ENCODE measurements at places on chromosomes 12 and 14. TPM values are rescaled to one million over a fixed set of nuclear protein-coding genes. Genes with fewer than 3 reads are reported as not detected.

DNA sequence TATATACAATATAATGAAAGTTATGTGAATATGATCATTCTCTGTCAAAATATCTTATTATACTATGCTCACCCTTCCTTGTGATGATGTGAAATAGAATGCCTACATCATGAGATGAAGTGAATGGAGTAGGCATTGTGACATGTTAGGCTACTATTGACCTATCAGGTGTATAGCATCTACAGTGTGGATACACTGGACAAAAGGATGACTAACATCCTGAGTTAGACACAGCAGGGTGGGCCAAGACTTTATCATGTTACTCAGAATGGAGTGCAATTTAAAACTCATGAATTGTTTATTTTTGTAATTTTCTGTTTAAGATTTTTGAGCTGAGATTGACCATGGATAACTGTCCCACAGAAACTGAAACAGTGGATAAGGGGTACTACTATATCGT is 53.4 kb upstream of the NAV3 start:
- no peak for DNase-seq

GRCh38 chr12:89345376-89345775 is 6.9 kb downstream of the DUSP6 start:
- no peak for DNase-seq

SOX5 gene
- not detected for total RNA-seq

GZMB gene
- total RNA-seq: not detected

DNA sequence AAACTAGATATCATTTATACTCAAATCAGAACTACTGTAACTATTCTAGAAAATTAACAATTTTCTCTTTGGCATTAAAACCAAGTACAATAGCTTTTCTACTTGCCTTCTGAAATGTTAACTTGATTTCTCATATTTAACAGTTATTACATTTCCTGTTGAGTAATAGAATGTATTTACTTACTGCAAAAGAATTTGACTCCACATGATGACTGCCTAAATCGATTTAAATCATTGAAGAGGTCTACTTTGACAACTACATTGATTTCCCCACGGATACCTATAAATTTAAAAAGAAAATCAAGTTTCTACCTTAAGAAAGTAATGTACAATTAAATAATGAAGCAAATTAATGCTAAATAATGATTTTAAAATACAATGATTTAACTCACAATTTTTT is 18.9 kb downstream of the C2CD5 start:
- DNase-seq: no peak

C12orf60 gene
- total RNA-seq: 3.6 TPM

- DNase-seq: no peak
Measured at GRCh38 chr12:49903700-49904423, at the start of gene FAIM2. Gene FAIM2, minus strand, starts transcription at chr12:49903900. Its CDS starts 108 bp downstream, at chr12:49903792.

KRT79 gene
- total RNA-seq: not detected

TMEM63C gene
- 0.57 TPM for total RNA-seq

DNA sequence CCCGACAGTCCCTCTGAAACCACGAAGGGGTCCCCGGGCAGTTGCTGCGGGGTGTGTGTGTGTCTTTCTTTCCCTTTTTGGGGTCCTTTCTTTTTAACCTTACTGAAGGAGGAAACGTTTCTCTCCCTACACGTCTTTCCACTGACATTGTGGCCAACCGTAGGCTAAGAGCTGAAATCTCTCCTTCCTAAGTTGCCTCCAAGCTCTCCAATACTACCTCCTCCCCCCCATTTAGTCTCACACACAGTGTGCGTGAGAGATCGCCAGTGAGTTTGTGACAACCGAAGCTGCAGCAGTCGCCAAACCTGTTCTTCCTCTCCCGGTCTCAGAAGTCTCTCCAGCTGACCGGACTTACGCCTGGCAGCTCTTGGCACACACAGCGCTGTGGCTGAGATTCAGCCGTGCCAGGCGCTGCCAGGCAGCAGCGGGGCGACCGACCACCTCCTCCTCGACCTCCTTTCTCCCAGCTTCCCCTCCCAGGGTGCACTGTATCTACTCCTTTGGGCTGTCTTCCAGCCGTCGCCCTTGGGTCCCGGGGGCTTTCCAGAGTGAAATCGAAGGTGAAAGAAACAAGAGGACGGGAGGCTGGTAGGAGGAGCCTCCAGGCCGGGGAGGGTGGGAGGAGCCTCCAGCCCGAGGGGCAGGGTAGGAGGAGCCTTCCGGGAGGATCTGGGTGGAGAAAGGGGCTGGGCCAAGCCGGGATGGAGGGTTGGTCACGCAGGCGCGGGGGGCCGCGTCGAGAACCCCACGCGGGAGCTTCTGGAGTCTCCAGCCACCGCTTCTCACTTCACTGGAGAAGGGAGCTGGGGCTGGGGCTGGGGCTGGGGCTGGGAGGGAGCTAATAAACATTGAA is at the start of gene TMTC2:
TMTC2 (plus strand) TSS at position 739 of the 853 bp plus-strand sequence.
- peak; percentile 98 for DNase-seq

DNA sequence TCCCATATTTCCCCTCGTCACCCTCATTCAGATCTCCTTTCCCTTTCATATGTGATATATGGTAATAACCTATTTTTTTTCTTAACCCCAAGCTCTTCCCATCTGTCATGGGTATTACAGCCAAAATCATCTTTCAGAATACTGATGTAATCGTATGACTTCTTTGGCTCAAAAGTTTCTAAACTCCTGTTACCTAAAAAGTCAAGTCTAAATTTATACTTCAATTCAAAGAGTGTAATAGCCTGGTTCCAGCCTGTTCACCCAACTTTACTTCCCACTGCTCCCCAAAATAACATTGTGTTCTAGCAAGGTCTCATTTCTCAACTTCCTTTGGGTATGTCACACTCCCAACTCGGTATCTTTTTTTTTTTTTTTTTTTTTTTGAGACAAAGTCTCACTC is 48.5 kb downstream of the TBK1 start:
- DNase-seq: no peak

POLE2 gene
- 60.2 TPM for total RNA-seq

DNA sequence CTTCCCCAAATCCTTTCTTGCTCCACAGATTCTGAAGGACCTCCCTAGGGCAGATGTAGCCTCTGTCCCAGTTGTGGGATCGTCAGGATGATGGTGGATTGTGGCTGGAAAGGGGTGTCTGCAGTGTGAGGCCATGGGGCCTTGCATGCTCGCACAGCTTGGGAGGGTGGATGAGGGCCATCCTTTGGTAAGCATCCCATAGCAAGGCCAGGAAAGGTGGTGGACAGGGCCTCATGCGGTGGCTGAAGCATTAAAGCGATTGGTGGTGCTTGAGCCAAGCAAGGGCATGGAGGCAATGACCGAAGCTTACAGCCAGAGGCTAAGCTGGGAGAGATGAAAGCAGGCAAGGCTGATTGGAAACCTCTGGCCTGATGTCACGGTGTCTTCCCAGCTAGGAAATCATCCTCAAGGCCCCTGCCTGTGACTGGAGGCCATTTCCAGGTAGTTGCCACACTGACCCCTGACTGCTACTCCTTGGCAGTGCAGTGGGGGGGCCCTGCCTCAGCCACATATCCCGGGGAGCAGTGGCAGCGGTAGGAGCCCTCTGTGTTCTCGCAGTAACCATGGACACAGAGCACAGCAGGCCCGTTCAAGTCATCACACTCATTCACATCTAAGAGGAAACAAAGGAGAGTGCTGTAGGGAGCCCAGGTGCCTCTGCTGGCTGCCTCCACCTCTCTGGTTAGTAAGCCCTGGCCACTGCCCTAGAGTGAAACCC is 7.0 kb downstream of the ISCA2 start:
- DNase-seq: no peak

DUSP16 gene
- total RNA-seq: 9.9 TPM

DNA sequence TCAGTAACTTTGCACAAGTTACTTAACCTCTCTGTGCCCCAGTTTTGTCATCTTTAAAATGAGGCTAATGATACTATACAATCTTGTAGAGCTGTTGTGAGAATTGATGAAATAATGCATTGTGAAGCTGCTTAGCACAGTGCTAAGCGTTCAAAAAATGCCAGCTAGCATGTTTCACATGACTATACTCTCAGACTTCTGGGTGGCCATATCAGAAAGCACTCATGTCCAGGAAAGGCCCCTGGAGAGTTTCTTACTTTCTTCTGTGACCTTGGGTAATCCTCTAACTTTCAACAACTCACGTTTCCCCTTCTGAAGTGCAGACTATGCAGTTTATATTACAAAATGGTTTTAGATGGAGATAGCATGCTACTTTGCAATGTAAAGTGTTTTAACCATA is 68.1 kb downstream of the TPH2 start:
- no peak for DNase-seq

NRXN3 gene
- total RNA-seq: not detected

FOXN3 gene
- total RNA-seq: 5.9 TPM

SYCP3 gene
- total RNA-seq: not detected

CCDC196 gene
- not detected for total RNA-seq

GLT8D2 gene
- not detected for total RNA-seq

GRCh38 chr12:104458694-104459367 is 2.1 kb downstream of the CHST11 start:
- DNase-seq: no peak

DNA sequence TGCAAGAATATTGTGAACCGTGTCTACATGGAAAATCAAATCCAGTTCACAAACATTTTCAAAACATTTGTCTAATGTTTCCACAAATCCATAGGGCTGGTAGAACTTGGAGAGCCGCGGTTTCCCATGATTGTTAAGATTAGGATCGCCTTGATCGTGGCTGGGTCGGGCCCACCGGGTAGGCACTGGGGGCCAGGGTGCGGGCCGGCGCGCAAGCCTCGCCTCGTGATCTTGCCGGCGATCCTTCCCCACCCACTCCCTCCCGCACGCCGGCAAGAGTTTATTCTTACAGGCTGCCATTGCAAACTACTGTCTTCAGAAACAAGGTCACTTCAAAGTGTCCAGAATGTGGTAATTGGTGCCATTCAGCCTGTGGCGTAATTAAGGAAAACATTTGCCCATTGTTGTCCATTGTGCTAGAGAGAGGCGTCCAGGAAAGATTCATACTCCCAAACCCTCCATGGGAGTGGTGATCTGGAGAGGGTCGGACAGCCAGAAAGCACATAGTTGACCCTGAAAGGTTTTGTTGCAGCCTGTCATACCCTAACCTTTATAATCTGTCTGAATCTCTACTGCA is 95.5 kb downstream of the BORCS5 start:
- no peak for DNase-seq

ANKRD33 gene
- total RNA-seq: not detected

FGD6 gene
- 6.6 TPM for total RNA-seq

GRCh38 chr12:124496584-124496983 is 70.8 kb downstream of the NCOR2 start:
- no peak for DNase-seq

AHNAK2 gene
- 40.7 TPM for total RNA-seq

GRCh38 chr14:99229654-99230207 is 42.3 kb downstream of the BCL11B start:
- peak; percentile 5 for DNase-seq

ZDHHC22 gene
- 0.03 TPM for total RNA-seq

- DNase-seq: no peak
Measured at GRCh38 chr14:36226164-36226563, 49.6 kb upstream of the PTCSC3 start.

ACTN1 gene
- 57.0 TPM for total RNA-seq

- DNase-seq: no peak
Measured at GRCh38 chr14:61608245-61609165, 86.8 kb upstream of the HIF1A start.

TXNRD1 gene
- total RNA-seq: 1,577 TPM

GLI1 gene
- total RNA-seq: 1.8 TPM

DNA sequence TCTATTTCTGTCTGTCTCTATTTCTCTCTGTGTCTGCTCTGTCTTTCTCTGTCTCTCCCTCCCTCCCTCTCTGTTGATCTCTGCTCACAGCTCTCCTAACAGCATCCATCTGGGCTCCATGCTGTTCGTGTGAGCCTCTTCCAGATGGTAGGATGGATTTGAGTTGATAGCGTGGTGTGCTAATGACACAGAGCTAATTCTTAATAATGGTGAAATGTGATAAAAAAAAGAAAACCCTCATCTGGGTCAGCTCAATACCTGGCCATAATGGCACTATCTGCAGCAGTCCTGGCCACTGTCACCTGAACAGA is 96.4 kb downstream of the AACS start:
- DNase-seq: no peak

BICDL1 gene
- total RNA-seq: 15.9 TPM

- no peak for DNase-seq
Measured at GRCh38 chr12:115013236-115013981, 329.4 kb upstream of the TBX3 start.

GRCh38 chr14:95246870-95247269 is 72.8 kb downstream of the CLMN start:
- DNase-seq: no peak

GRCh38 chr12:54605138-54605970 is 16.9 kb upstream of the PPP1R1A start:
- no peak for DNase-seq

- DNase-seq: no peak
Measured at GRCh38 chr14:55964821-55965220, 153.4 kb upstream of the PELI2 start.

GRCh38 chr14:59213368-59214315 is 25.2 kb downstream of the DAAM1 start:
- DNase-seq: no peak

- DNase-seq: peak; percentile 20
Measured at GRCh38 chr12:21296751-21297406, 37.8 kb downstream of the SLCO1A2 start.

DNA sequence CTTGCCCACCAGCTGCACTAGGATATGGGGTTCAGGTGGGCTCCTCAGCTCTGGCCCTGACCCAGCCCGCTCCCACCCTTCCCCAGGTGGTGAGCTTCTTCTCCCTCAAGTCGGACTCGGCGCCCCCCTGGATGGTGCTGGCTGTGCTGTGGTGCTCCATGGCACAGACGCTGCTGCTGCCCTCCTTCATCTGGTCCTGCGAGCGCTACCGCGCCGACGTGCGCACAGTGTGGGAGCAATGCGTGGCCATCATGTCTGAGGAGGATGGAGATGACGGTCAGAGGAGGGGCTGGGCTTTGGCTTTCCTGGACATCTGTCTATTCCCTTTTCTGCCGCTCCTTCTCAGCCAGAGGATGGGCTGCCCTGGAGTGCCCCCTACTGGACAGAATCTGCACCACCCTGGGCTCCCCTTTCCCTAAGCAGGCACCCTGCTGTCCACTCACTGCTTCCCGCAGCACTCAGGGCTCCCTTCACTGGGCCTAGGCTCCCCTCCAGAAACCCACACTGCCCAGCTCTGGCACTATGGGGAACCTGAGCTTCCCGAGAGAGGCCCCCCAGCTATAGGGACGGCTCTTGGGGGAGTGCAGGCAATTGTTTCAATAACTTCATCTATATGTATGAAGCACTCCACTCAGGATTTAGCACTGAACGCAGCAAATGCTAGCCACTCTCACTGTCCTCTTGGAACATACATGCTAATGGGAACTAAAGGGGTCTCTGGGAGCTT is 2.6 kb upstream of the P3H3 start:
- peak; percentile 85 for DNase-seq

DNA sequence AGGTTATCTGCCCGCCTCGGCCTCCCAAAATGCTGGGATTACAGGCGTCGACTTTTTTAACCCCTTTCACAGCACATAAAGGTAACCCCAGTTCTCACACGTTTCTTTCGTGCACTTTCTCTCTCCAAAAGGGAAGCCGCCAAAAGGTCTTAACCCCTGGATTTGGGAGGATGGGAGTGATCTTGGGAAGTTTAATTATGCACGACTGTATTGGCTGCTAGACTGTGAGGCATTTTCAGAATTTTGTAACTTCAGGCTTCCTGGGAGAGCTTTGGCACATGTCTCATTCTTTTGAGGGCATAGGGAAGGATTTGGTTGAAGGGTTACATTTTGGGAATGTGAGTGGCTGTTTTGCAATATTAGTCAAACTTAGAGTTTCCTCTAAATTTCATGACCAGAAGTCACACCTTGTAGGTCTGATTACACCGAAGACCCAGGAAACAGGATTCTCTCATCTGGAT is 1.4 kb upstream of the SMARCC2 start:
- no peak for DNase-seq

LTBR gene
- 136 TPM for total RNA-seq
